ENCODE measurements at places on chromosomes 1 and 21. TPM values are rescaled to one million over a fixed set of nuclear protein-coding genes. Genes with fewer than 3 reads are reported as not detected.

The RHCE gene
- 0.88 TPM for total RNA-seq

The TMPRSS2 gene
- total RNA-seq: not detected

- H3K4me1 ChIP-seq: no peaks in the 10 kb centered on the region
- DNase-seq: no peak
- H3K27me3 ChIP-seq: no peaks in the 10 kb centered on the region
- H3K4me3 ChIP-seq: no peak overlapping the region
- no peaks in the 10 kb centered on the region for H3K36me3 ChIP-seq
Observed at GRCh38 chr1:72097851-72098570, 184.3 kb downstream of the NEGR1 start.

The CHODL gene
- total RNA-seq: not detected

DNA sequence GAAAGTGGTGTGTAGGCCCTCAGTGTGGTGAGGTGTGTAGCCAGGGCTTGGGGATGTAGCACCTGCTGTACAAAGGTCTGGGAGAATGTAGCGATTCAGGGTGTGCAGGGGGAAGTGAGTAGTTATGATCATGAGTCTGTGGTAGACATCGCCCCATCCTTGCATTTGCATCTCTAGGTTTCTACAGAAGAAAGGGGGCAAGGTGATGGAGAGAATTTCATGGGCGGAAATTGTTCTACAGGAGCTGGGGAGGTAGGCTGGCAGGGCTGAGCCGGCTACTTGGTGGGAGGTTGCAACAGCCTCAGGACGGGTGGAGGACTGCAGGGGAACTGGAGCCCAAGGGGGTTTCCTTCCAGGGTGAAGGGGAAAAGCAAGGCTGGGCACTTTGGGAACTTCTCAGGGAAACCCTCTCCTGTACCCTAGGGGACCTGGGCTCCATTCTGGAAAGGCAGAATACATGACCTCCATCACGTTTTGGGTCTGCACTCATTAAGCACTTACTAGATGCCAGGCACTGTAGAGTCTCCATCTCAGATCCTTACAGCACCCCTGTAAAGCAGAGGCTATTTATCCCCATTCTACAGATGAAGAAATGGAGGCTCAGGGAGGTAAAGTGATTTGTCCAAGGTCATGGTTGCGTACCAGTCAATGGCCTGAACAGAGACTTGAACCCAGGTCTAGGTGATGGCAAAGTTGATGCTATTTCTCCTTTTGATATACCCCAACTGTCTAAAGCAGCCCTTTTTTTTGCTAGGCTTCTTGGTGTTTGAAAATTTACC, 14.5 kb upstream of the TNFRSF1B start:
- no peaks in the 10 kb centered on the region for H3K36me3 ChIP-seq
- no peak overlapping the region for H3K4me3 ChIP-seq
- H3K4me1 ChIP-seq: peaks cover 25% of the 10 kb centered on the region

DNA sequence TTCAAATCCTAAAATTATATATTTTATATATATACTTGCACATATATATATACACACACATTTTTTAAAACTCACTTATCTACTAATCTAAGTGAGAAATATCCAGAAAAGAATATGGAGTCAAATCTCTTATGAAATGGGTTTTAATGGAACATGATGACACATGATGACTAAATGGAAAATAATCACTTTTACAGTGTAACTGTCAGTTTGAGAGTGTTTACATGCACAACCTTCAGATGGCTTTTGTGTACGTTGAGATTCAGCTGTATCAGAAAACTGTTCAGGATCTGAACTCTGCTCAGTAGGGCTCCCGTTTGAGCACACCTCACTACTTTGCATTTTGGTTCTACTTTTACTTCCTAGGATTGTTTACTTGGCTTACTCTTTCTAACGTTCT, 189.8 kb downstream of the DNAH14 start:
- no peak overlapping the region for H3K4me3 ChIP-seq
- H3K4me1 ChIP-seq: no peaks in the 10 kb centered on the region
- DNase-seq: no peak
- no peaks in the 10 kb centered on the region for H3K27me3 ChIP-seq
- H3K36me3 ChIP-seq: no peaks in the 10 kb centered on the region

- H3K4me1 ChIP-seq: no peaks in the 10 kb centered on the region
- no peak for DNase-seq
- no peak overlapping the region for H3K4me3 ChIP-seq
- H3K27ac ChIP-seq: no peak overlapping the region
- H3K36me3 ChIP-seq: no peaks in the 10 kb centered on the region
- H3K27me3 ChIP-seq: no peaks in the 10 kb centered on the region
Observed at GRCh38 chr1:216826646-216827045, 103.4 kb upstream of the ESRRG start.

The DUSP10 gene
- total RNA-seq: 62.2 TPM

DNA sequence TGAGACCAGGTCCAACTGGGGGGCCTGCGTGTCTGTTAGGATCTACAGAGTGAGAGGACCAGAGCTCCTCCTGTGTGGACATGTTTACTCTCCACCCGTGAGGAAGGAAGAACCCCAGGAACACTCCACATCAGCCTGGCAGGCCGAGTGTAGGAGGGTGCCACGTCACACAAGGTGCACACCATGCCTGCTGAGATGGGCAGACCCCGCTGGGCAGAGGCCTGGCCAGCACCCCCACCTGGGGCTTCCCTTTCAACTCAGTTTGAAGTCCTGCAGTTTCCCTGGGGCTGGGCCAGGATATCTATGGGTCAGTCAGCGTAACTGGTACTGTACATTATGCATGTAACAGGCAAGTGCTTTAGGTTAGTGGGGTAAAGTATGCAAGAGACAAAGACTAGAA, 30.1 kb upstream of the PCBP3 start:
- no peak overlapping the region for H3K27ac ChIP-seq
- no peaks in the 10 kb centered on the region for H3K36me3 ChIP-seq

DNA sequence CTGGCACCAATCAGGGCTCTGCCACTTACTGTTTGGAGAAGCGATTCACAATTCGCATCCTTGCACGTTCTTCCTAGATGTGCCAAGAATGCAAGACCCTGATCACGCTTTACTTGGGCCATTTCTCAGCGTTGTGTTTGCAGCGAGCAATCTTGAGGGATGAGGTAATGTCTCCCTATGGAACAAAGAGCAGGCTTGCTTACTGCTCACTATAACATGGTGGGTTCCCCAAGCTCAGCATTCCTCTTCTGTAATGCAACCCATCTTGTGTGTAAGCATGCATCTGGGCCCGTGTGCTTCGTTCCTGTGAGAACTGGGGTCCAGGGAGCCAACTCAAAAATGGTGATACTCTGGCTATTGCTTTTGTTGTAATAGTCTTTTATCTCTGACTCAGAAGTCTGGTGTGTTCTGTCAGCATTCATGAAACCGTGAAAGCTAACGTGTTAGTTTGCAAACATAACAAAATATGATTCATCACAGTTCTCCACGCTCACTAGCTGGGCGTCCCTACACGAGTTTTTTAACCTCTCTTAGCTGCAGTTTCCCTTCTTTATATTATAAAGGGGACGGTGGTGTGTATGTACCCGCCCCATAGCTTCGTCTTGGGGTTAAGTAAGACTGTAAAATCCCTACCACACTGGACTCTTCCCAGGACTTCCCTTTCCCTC, 33.3 kb downstream of the DNTTIP2 start:
- H3K27ac ChIP-seq: peak overlapping the region; percentile 97
- peaks cover 37% of the 10 kb centered on the region for H3K4me1 ChIP-seq
- DNase-seq: peak; percentile 93
- no peaks in the 10 kb centered on the region for H3K27me3 ChIP-seq

The SPRR5 gene
- not detected for total RNA-seq

The TOMM20 gene
- total RNA-seq: 110 TPM

The TSPEAR gene
- not detected for total RNA-seq

The LMNA gene
- total RNA-seq: 854 TPM

- no peaks in the 10 kb centered on the region for H3K27me3 ChIP-seq
- H3K36me3 ChIP-seq: no peaks in the 10 kb centered on the region
- DNase-seq: no peak
- no peak overlapping the region for H3K27ac ChIP-seq
Observed at GRCh38 chr1:78035121-78035520, 10.6 kb upstream of the GIPC2 start.

- H3K4me1 ChIP-seq: no peaks in the 10 kb centered on the region
- no peak overlapping the region for H3K4me3 ChIP-seq
- H3K36me3 ChIP-seq: peaks cover 24% of the 10 kb centered on the region
- DNase-seq: no peak
- H3K27me3 ChIP-seq: no peaks in the 10 kb centered on the region
Observed at GRCh38 chr1:150110116-150110515, 39.6 kb upstream of the PLEKHO1 start.

- no peaks in the 10 kb centered on the region for H3K27me3 ChIP-seq
- DNase-seq: no peak
- no peaks in the 10 kb centered on the region for H3K36me3 ChIP-seq
- H3K27ac ChIP-seq: no peak overlapping the region
- H3K4me3 ChIP-seq: no peak overlapping the region
Observed at GRCh38 chr1:230341162-230341546, 85.0 kb downstream of the PGBD5 start.

- H3K36me3 ChIP-seq: peaks cover 11% of the 10 kb centered on the region
- H3K27me3 ChIP-seq: no peaks in the 10 kb centered on the region
- DNase-seq: peak; percentile 68
- H3K27ac ChIP-seq: no peak overlapping the region
- no peak overlapping the region for H3K4me3 ChIP-seq
- H3K4me1 ChIP-seq: peaks cover 31% of the 10 kb centered on the region
Observed at GRCh38 chr1:225880222-225880588, 2.0 kb downstream of the TMEM63A start.

The CRP gene
- total RNA-seq: not detected

GRCh38 chr1:160437432-160438316, 37.3 kb downstream of the VANGL2 start:
- H3K27ac ChIP-seq: no peak overlapping the region
- H3K4me1 ChIP-seq: no peaks in the 10 kb centered on the region
- H3K4me3 ChIP-seq: peak overlapping the region; percentile 40
- no peaks in the 10 kb centered on the region for H3K36me3 ChIP-seq
- peaks cover 5% of the 10 kb centered on the region for H3K27me3 ChIP-seq
- DNase-seq: no peak

The AADACL4 gene
- total RNA-seq: not detected

- no peak overlapping the region for H3K27ac ChIP-seq
- H3K4me3 ChIP-seq: no peak overlapping the region
- no peak for DNase-seq
- peaks cover 5% of the 10 kb centered on the region for H3K27me3 ChIP-seq
- H3K36me3 ChIP-seq: no peaks in the 10 kb centered on the region
- H3K4me1 ChIP-seq: no peaks in the 10 kb centered on the region
Observed at GRCh38 chr21:25850126-25850842, 115.5 kb downstream of the GABPA start.

- H3K36me3 ChIP-seq: peaks cover 6% of the 10 kb centered on the region
- H3K4me3 ChIP-seq: peak overlapping the region; percentile 92
- DNase-seq: peak; percentile 65
- peak overlapping the region; percentile 73 for H3K27ac ChIP-seq
- no peaks in the 10 kb centered on the region for H3K27me3 ChIP-seq
Observed at GRCh38 chr1:1374589-1374928, 448 bp downstream of the AURKAIP1 start.

DNA sequence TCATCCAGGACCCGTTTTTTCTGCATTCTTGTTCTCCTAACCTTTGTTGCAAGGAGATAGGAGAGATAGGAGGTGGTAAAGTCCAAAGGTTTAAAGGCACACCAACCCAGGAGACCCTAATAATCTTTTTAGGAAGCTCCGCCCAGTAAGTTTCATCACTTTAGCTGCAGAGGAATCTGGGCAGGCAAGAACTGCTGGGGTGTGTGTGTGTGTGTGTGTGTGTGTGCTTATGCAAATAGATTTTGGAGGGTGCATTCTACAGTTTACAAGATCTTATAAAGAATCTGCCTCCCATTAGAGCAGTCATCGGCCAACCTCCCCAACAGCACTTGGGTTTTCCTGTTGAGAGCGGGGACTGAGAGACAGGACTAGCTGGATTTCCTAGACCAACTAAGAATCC, 3.9 kb upstream of the IL10 start:
- peaks cover 12% of the 10 kb centered on the region for H3K27me3 ChIP-seq
- no peaks in the 10 kb centered on the region for H3K4me1 ChIP-seq
- H3K36me3 ChIP-seq: no peaks in the 10 kb centered on the region
- no peak overlapping the region for H3K4me3 ChIP-seq
- no peak overlapping the region for H3K27ac ChIP-seq

The RIPPLY3 gene
- not detected for total RNA-seq

The CYP4A11 gene
- not detected for total RNA-seq

DNA sequence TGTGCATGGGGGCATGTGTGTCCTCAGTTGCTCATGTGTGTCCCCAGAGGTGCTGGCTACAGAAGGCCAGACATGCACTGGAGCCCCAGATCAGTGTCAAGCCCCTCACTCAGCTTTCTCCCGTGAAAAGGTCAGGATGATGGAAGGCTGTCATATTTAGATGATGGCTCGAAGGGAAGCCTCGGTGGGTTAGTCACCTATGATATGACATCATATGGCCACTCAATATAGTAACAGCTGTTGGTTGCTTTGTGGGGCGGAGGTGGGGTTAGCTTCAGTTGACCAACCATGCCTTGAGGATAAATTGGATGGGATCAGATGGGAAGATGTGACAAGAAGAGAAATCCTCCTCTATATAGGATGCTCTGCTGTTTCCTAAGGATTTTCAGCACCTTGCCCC, 43.5 kb upstream of the ATF3 start:
- no peak overlapping the region for H3K4me3 ChIP-seq
- no peaks in the 10 kb centered on the region for H3K36me3 ChIP-seq
- DNase-seq: no peak
- no peak overlapping the region for H3K27ac ChIP-seq
- H3K27me3 ChIP-seq: peaks cover 23% of the 10 kb centered on the region
- peaks cover 22% of the 10 kb centered on the region for H3K4me1 ChIP-seq

The LCE1D gene
- not detected for total RNA-seq

DNA sequence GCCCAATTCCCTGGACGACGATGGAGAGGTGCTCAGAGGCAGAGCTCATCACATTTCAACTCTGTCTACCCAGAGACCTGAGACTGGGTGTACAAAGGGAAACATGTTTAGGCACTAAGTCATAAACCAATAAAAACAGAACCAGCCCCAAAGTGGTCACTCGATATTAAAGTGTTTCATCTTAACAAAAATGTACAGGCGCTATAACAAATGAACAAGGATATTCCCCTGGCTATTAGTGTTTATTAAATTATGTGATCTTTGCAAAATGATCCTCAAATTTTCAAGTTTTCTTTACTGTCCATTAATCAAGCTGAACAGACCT, 43.6 kb downstream of the NPHP4 start:
- DNase-seq: peak; percentile 74
- no peaks in the 10 kb centered on the region for H3K27me3 ChIP-seq
- no peak overlapping the region for H3K27ac ChIP-seq

- peaks cover 9% of the 10 kb centered on the region for H3K4me1 ChIP-seq
- H3K27me3 ChIP-seq: no peaks in the 10 kb centered on the region
- H3K27ac ChIP-seq: no peak overlapping the region
- no peak overlapping the region for H3K4me3 ChIP-seq
- H3K36me3 ChIP-seq: no peaks in the 10 kb centered on the region
- no peak for DNase-seq
Observed at GRCh38 chr1:209457401-209458125, 126.0 kb upstream of the CAMK1G start.

DNA sequence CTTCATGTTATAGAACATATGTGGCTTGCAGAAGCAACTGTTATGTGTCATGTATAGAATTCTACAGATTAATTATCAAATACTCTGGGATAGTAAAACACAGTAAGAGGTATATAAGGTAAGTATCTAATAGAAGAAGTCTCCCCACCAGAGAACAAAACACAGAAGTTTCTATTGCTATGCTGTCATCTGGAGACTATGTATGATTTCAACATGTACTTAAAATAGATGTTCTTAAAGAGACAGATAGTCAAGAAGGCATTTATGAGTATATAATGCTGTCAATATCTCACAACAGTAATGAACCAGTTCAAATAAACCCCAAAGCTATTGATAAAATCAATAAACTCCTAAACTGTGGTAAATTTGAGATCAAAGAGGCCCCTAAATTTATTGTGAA, 8.1 kb upstream of the ADCY10 start:
- no peak overlapping the region for H3K4me3 ChIP-seq
- peaks cover 15% of the 10 kb centered on the region for H3K4me1 ChIP-seq
- H3K27ac ChIP-seq: peak overlapping the region; percentile 1
- H3K27me3 ChIP-seq: no peaks in the 10 kb centered on the region
